ENCODE measurements at places on chromosomes 1 and 21.

GRCh38 chr1:195763146-195763906 is 844.9 kb downstream of the KCNT2 start:
- peak; percentile 28 for DNase-seq

- DNase-seq: no peak
Observed at GRCh38 chr1:43239484-43239883, 30.3 kb upstream of the TMEM125 start.

- no peak for DNase-seq
Observed at GRCh38 chr1:114061121-114061830, 82.0 kb downstream of the OLFML3 start.

- DNase-seq: no peak
Observed at GRCh38 chr1:19759740-19760089, 40.0 kb downstream of the TMCO4 start.

DNA sequence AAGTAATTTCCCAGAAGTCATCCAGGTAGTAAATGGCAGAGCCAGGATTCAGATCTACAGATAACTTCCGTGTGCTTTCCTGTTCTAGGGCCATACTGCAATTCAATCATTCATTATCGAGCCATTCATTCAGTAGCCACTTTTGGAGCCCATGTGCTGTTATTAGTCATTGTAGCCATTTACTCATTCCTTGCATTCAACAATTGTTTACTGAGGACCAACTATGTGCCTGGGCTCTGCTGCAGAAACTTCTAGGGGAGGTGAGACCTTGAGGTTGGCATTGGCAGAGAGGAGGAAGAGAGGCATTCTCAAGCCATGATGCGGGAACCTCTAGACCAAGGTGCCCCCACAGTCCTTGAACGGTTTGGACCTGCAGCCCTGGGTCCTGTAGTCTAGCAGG is 27.9 kb downstream of the EPHB2 start:
- DNase-seq: no peak

DNA sequence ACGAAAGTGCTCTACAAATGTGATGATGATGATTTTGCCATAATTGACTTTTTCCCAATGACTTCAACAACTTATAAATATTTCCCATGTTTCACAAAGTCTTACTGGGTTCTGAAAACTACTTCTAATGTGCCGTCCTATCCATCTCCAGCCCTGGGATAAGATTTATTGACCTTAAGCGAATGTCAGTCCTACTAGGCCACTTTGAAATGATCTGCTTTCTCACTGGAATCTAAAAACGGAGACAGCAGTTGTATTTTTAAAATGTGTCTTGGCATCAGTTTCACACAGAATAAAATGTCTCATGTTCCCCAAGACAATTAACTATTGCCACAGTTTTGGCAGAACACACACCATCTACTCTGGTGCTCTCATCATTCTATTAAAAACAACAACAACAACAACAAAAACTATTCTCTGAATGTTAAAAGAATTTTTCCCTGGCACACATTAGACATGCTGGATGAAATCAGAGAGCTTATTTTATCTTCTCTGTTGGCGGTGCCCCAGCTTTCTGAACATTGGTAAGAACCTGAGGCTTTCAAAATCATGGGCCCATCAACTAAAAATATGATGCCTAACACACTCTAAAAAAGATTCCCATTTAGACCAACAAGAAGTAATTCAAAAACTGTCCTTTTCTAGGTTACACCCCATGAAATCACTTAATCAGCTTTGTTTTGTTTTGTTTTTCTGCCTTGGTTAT is 23.1 kb upstream of the DNASE2B start:
- no peak for DNase-seq
